B cell (primary cell): ENCODE measurements at places on chromosomes 16 and 17. TPM values are rescaled to one million over a fixed set of nuclear protein-coding genes. Genes with fewer than 3 reads are reported as not detected.

DNA sequence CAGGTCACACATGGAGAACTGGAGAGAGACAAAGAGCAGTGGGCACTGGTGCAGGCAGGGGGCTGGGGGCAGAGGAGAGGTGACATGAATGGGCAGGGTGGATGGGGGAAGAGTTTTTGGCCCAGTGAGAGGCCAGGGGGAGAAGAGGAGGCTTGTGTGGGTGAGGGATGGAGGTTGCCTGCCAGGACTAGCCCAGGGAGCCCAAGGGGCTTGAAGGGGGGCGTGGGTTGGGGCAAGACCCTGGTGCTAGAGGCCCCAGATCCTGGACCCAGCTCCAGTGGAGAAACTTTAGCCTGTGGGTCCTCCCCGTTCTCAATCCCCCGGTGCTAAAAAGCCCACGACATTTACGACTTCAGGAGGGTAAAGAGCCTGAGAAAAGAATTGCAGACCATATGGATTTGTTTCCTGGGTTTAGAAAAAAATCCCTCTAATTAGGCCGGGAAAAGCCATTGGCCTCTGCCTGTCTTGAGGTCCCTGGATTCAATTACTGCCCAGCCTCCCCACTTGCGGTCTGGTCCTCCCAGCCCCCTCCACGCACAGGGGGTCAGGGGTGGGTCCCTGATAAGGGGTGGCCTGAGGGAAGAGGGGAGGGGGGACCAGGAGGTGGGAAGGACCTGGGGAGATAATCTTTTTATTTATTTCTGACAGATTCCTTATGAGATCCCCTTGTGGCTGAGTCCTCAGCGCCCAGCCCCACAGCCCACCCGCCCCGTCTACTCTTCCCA is 33.0 kb downstream of the NGFR start:
- DNase-seq, result no peak

- no peak for DNase-seq
These were observed 3.6 kb upstream of the DUSP14 start for GRCh38 chr17:37485938-37486570.

- peak; percentile 40 for DNase-seq
These were observed 10.3 kb downstream of the HIC1 start for GRCh38 chr17:2064980-2065785.

- DNase-seq, result no peak
These were observed 12.0 kb downstream of the CBFB start for GRCh38 chr16:67040906-67041305.

Gene KCTD19
- not detected in 2 replicates for total RNA-seq

Gene KRTAP1-5
- total RNA-seq, result not detected in 2 replicates

- peak; percentile 90 for DNase-seq
These were observed 2.9 kb downstream of the UNC119 start for GRCh38 chr17:28549236-28550132.

DNA sequence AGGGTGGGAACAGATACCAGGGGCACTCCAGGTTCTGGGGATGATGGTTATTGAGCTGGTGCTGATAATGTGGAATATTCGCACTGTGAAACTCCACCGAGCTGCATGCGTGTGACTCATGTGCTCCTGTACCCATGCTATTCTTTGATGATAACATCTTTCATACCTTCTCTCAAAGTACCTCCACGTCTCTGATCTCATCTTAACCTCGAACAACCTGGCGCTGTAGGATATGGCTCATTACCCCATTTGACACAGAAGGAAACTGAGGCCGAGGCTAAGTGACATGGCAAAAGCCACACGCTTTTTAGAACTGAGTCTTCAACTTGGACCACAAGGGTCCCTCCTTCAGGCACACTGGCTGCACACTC is 30.2 kb upstream of the MRPS23 start:
- no peak for DNase-seq

Gene BCAR1
- not detected in 2 replicates for total RNA-seq

Gene OTOP3
- not detected in 2 replicates for total RNA-seq

GRCh38 chr16:87602001-87602775 is at the start of gene JPH3:
JPH3 (plus strand) TSS chr16:87602508; CDS start chr16:87603147, 639 bp downstream.
- no peak for DNase-seq

DNA sequence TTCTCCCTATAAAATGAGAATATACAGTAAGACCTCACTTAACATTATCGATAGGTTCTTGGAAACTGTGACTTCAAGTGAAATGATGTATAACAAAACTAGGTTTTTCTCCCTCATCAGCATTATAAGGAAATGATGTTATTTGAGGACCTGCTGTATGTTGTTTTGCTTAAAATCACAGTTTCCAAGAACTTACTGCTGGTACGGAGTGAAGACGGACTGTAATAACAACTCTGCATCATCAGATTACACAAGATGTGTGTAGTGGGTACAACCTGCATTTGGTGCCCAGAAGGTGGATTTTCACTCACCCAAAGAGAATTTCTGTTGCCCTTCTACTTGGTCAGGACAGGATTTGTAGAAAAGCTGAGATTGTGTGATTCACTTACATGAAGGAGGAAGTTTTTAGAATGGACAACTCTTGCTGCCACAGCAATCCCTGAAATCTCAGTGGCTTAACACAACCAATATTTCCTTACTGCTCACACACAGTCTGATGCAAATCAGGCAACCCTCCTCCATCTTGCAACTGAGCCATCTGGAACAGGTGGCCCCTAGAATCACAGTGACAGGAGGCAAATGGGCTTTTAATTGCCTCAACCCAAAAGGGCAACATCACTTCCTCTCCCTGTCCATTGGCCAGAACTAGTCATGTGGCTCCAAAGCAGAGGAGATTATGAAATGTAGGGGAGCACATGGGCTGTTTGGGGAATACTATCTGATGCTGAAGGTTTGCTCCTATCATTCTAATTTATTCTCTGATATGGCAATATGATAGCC is 67.6 kb upstream of the CACNG5 start:
- no peak for DNase-seq
